SK-N-SH (cell line): ENCODE measurements at places on chromosomes 2 and 18. TPM values are rescaled to one million over a fixed set of nuclear protein-coding genes. Genes with fewer than 3 reads are reported as not detected.

The ANKRD30BL gene
- polyA plus RNA-seq, result not detected in 2 replicates

The UCN gene
- polyA plus RNA-seq, result 2.8 and 2.9 TPM in 2 replicates

DNA sequence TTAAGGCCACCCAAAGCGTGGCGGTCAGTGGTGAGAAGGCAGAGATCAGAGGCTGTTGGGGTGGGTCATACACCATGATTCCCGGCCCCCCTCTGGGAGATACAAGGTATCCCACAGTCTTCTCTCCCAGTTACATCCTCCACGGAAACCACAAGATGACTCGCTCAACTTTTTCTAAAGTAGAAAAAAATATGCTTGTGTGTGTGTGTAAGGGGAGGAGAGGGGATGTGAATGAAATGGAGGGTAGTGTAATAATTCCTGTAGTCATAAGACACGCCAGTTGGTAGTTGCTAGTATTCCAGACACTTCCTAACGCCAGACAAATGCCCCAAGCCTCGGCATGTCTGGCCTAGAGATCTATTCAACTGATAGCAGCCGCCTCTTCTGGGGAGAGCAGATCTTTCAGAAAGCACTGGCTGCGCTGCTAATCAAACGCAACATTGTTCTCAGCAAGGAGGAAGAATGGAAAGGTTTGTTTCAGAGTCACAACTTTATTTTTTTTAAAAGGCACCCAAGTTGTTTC lies 143.5 kb downstream of the TGIF1 start:
- peak; percentile 68 for DNase-seq

GRCh38 chr18:30527226-30527625 lies 515.3 kb downstream of the DSC3 start:
- no peak for DNase-seq

DNA sequence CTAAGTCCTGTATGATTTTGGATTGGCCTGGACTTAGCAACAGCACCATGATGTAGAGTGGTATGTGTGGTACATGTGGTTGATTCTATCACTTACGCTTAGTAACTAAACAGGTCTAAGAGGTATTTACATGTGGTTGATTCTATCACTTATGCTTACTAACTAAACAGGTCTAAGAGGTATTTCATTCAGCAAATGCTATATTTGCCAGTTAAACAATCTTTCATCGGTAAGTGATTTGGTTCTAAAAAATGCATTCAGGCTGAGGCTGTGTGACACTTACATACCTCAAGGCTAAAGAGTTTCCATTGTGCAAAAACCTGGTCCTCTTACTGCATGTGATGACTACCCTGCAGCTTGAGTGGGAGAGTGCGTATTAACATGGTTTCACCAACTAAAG lies 13.1 kb downstream of the EIF4E2 start:
- no peak for DNase-seq

DNA sequence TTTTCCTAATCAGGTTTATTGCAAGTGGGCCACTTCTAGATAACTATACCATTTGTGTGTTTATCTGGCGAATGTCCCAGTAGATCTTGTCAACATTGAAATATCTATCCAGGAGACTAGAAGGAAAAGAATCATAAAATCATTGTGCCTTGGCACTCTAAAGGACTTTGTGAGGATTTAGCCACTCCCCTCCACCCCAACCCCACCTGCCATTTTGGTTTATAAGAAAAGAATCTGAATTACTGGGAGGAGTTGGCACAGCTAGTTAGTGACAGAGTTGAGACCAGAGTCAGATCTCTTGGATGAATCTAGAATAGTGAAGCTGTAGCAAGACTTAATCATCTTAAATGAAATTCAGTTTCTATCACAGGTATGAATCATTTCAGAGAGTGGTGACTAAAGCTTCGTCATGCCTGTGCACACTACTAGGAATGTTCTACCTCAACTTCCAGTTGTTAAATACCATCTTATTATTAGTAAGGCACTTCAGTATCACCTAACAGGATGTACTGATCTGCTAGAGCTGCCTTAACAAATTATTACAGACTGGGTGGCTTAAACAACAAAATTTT lies 212.7 kb upstream of the SLC14A2 start:
- no peak for DNase-seq

GRCh38 chr2:99677814-99678213 lies 188.0 kb upstream of the REV1 start:
- DNase-seq, result no peak

GRCh38 chr2:168075446-168075845 lies 171.9 kb downstream of the STK39 start:
- no peak for DNase-seq

GRCh38 chr2:121588357-121588756 lies 57.7 kb downstream of the RNU4ATAC start:
- DNase-seq, result no peak

DNA sequence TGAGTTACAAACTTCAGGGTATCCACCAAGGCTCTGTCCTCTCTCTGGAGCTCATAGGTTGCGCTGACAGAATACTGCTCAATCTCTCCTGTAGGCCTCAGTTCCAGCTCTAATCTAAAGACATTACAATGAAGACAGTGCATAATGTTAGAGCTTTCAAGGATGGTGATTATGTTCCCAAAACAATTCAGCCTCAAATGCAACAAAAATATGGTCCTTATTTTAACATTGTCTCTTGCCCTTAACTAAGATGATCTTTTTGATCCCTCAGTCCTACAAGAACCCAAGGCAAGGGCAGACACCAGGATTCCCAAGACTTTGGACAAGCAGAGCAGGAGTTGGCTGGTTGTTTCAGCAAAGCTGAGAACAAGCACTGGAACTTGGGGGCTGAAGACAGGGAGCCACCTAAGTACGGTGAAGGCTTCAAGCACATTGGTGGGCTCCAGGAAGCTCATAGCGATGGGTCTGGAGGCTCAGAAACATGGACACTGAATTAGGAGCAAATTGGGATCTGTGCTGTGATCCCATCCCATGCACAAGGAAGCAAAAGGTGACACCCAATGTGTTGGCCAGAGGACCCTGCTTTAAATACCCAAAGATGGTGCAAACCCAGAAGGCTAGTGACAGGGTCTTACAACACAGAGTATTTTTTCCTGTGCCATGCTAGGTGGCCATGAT lies 24.7 kb downstream of the APOB start:
- no peak for DNase-seq

GRCh38 chr2:82139979-82140611 lies 1835.5 kb upstream of the LRRTM1 start:
- no peak for DNase-seq

GRCh38 chr18:11736656-11737055 lies 47.6 kb downstream of the GNAL start:
- no peak for DNase-seq

DNA sequence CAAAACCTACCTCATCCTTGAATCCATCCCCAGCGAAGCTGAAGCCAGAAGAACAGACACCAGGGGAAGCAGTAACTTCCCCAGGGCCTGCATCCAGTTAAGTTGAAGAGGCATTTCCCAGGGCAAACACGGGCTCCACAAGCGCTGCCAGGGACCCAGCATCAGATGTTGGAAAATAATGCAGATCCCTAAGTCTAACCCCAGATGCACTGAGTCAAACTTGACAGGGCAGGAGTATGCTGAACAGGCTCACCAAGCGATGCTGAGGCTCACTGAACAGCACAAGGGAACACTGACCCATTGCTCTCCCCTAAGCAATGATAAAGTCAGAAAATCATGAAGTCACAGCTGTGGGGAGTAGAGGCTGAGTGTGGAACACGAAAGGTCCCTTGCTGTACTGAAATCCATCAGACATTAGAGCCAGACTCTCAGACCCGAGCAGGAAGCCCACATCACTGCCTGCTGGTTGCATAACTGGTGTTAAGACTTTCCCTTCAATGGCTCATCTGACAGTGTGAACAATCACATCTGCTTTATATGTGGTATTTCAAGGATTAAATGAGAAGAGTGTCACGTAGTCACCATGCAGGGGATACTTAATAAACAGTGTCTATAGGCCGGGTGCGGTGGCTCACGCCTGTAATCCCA lies 36.2 kb downstream of the TNS1 start:
- DNase-seq, result no peak

DNA sequence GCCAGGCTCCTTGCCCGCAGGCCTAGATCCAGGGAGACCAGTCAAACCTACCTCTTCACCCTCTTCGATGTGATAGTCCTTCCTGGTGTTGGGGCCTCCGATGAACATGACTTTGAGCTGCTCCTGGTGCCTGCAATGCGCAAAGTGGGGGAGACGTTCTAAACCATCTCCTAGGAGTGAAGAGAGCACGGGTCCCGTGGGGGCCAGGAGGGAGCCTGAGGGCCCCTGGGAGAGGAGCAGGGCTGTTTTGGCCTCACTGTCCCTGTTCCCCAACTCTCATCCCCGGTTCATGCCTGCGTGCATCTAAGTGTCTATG lies 3.9 kb downstream of the HAAO start:
- no peak for DNase-seq

DNA sequence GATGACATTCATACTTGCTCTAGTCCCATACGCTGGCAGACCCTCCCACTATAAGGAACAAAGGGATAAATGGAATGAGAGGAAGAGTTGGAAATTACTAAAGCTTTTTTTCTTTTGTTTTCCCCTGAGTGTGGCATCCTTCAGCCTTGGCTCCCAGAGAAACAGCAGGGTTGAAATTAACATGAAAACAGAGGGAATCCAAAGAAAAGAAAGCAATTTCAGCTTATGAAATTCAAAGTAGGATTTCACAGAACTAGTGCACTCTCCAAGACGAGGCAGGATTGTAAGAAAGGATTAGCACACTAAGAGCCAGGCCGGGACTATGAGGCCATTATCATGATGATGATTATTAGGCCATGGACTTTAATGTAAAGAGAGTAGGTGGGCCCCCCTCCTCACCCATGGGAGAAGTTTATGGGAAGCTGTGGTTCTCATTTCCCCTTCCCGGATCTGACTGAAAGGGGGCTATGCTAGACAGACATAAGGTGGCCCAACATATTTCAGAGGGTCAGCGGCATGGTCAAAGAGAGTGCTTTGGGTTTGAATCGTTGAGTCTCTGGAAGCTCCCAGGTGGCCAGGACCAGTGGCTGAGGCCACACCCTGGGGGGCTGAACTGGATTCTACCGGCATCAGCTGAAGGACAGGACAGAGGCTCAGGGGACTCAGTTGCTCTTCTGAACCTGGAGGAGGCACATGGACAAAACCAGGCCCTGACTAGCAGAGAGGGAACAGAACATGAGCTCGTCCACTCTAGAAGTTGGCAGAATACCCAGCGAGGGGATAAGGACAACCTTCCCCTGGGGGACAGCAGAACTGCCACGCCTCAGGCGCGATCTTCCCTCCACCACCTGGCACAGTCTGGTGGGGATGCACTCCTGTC lies 100.1 kb upstream of the ARL4C start:
- no peak for DNase-seq

GRCh38 chr2:31246184-31246852 lies 12.4 kb downstream of the EHD3 start:
- no peak for DNase-seq

DNA sequence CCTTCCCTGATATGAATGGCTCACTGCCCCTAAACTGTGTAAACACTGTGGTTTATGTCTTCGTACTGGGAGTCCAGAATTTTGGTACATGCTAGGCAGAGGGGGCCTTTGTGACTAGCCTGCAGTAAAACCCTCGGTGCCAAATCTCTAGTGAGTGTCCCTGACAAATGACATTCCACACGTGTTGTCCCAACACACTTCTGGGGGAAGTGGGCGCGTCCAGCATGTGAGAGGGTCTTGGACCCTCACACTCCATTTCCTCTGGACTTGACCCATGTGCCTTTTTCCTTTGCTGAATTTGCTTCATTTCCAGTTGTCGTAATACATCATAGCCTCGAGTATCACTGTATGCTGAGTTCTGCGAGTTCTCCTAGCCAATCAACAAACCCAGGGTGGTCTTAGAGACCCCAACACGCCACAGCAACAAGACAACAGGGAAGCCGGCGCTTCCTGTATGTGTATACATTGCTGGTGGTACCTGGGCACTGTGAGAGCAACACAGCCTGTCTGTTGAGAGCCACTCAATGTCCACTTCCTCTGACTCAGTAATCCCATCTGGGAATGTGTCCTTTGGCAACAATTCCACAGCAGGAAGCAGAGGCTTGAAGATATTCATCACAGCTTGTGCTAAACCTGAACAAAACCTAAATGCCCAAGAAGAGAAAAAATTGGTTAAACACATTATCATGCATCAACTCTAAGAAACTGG lies 26.9 kb upstream of the SLC66A3 start:
- no peak for DNase-seq

GRCh38 chr2:209974576-209974975 lies 27.9 kb upstream of the RPE start:
- DNase-seq, result no peak
